ENCODE measurements at places on chromosomes 6 and 20.

DNA sequence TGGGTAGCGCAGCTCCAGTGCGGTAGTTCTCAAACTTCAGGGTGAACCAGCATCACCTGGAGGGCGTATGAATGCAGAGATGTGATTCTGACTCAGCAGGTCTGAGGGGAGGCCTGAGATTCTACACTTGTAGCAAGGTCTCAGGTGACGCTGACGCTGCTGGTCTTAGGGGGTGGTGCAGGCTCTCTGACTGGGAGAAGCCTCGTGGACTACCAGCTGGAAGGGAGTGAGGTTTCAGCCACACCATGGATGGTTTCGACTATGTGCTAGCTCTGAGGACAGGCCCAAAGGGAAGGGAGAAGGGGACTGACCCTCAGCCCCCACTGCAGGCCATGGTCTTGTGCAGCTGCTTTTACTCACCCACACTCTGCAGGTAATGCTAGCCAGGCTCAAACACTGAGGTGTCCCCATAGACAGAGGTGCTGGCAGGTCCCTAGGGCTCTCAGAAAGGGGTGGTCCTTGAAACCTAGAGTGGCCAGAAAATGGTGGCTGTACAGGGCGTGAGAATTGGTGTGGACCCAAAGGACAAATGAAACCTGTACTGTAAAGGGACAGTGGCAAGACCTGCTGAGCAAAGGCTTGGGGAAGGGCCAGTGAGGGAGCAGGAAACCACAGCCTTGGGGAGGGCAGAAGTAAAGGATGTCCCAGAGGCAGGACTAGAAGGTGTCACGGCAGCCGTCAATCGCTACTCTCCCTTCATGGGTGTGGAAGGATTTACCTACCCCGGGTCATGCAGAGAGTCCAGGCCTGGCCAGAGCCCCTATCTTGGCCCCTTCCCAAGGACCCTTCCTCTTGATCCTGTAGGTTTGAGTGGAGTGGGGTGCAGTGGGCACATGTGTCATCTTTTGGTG is 52.7 kb downstream of the EBF4 start:
- no peak for DNase-seq

- no peak for DNase-seq
Measured at GRCh38 chr6:33169291-33170175, 22.7 kb downstream of the COL11A2 start.

GRCh38 chr6:136568129-136568528 is 17.9 kb upstream of the MAP7 start:
- no peak for DNase-seq

DNA sequence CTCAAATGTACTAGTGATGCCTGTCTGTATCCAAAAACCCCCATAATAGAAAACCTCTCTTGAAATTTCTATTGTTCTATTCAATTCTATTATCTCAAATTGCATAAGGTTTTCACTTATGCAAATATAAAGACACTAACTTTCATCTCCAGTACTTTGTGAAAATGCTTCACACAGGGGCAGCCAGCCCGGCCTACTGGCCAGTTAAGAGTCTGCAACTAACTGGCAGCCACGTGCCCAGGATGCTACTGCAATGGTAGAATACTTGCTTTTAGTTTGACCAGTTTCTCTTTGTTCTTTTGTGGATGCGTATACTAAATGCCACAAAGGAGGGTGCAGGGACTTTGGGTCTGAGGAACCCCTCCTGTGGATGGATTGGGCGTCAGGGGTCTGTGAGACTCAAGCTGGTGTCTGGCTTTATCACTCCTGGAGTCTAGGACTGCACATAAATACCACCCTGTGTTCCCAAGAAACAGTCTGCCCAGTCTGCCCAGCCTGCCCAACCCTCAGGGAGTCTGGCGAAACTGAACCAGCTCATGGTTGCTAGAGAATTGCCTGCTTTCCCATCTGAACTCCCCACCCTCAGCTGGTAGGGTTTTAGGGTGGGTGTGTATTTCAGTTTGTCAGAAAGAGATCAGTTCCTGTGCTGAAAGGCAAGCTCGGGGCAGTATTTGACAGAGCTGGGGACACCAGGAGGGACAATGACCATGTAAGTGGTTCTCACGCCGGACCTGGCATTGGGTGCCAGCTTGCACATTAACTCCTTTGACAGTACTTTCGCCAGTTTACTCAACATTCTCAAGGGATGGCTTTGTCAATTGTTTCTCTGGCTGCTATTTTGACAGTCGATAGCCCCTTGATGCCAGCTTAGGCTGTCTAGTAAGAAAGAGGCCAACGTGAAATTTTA is 558.2 kb upstream of the JAG1 start:
- no peak for DNase-seq

DNA sequence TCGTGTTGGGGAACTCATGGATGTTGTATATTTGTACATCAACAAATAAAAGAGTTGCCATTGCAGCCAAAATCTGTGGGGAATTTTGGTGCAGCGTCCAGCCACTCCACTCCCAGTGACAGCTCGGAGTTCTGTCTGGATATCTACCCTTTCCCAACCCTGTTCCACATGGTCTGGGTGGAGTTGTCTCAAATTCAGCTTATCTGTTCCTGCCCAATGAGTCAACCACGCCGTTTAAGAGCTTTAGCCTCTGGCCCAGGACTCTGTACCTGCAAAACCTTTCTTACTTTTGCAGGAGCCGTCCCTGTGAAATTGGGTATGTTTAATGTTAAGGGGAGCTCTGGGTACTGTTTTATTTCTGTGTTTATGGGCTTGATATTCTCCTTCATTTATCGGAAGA is 33.9 kb upstream of the OVOL2 start:
- no peak for DNase-seq

- no peak for DNase-seq
Measured at GRCh38 chr6:142304241-142304640, 2.4 kb downstream of the ADGRG6 start.

GRCh38 chr20:57493091-57493615 is 31.8 kb downstream of the CTCFL start:
- no peak for DNase-seq

GRCh38 chr6:62298745-62299392 is 12.8 kb upstream of the KHDRBS2 start:
- DNase-seq = no peak

GRCh38 chr6:32589596-32590449 is at the start of gene HLA-DRB1:
Gene HLA-DRB1, minus strand, starts transcription at chr6:32589848. Its CDS starts 106 bp downstream, at chr6:32589742.
- DNase-seq = peak; percentile 46

GRCh38 chr6:45587229-45588060 is 209.7 kb upstream of the SUPT3H start:
- no peak for DNase-seq

GRCh38 chr6:23089981-23090380 is 520.6 kb downstream of the HDGFL1 start:
- DNase-seq = no peak

GRCh38 chr20:22866812-22867341 is 168.2 kb upstream of the SSTR4 start:
- DNase-seq = no peak

DNA sequence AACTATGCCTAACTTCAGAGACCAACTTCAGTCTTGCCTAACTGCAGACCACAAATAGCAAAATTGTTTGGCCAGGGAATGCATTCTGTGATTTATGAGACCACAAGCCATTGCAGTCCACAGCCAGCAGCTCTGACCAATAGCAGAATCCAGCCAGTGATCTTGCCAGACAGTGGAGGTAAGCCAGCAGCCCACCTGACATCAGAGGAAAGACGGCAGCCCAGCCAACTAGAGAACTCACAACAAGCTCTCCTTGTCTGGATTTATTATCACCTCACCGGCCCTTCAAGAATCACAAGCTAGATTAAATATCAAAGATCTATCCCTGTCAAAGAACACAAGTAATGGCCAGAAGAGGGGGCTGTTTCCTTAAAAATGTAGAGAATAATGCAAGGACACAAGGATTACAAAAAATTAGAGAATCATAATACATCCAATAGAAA is 66.5 kb upstream of the SLC35F1 start:
- no peak for DNase-seq

- DNase-seq = peak; percentile 17
Measured at GRCh38 chr6:130019326-130020072, 1.1 kb downstream of the L3MBTL3 start.

DNA sequence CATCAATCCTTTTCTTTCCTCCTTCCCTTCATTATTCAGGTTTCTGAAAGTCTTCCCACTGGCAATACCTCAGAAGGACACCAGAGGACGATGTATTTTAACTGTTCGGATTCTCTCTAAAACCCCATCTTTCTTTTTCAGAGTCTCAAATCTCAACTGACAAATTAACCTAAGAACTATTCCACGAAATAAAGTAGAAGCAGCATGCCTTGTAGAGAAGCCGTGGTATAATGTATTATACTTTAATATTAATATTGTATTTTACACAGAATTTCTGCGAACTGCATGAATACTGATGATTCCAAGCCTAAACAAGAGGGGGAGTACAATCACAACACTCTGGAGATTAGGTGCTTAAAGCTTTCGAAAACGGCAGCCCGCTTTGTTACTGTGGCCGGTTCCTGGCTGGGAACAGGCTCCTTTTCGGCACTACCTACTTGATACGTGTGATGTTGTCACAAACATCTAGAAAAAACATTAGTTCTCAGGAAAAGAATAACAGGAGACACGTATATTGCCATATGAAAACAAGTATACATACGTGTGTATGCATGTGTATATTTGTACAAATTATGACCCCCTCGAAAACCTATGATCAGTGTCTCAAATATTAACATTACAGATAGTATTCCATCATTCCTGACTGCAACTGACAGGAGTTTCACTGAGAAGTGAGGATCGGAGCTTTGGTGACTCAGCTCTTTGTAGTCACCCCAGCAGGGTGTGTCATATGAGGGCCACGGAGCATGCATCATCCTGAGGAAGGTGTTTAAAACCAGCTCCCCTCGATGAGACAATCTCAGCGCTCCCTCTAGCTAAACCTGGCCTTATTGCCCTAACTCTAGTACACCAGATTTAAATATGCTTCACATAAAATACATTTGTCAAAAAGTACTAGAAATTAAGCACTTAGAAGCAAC is 319.7 kb upstream of the TCF21 start:
- no peak for DNase-seq

GRCh38 chr20:46551522-46552381 is 1.3 kb upstream of the OCSTAMP start:
- DNase-seq = no peak

DNA sequence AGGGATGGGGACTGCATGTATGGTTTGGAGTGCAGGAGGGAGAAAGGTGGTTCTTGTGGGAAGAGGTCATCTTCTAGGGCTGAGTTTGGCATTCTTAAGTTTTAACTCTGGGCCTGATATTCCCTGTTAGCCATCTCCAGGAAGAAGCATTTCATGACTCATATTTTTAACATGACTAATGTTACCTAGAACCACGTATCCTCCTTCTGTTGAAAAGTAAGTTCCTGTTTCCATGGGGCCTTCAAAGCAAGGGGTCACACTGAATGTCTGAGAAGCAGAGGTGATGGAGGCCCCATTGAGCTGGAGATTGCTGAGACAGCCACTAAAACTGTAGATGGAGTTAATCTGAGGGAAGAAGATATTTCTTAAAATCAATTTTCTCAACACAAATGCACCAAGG is 30.2 kb downstream of the FAM229B start:
- no peak for DNase-seq

- DNase-seq = no peak
Measured at GRCh38 chr6:107542192-107542668, 52.3 kb downstream of the SOBP start.

DNA sequence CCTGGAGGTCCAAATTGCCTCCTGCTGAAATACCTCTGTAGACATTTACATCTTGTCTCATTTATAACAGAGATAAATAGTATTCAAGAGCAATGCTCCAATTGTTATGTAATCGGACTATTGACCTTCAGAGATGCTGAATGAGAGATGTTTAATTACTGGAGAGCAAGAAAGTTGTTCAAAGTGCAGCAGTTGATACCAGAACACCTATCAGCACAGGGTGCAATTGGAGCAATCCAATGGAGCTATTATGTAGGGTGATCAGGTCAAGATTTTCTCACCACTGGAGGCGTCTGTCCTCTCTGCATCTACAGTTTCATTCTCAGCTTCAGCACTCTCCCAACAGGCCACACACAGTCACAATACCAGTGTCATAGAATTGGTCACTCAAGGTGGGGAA is 19.5 kb upstream of the TMX4 start:
- no peak for DNase-seq

- DNase-seq = no peak
Measured at GRCh38 chr6:101429845-101430244, 36.3 kb downstream of the GRIK2 start.

DNA sequence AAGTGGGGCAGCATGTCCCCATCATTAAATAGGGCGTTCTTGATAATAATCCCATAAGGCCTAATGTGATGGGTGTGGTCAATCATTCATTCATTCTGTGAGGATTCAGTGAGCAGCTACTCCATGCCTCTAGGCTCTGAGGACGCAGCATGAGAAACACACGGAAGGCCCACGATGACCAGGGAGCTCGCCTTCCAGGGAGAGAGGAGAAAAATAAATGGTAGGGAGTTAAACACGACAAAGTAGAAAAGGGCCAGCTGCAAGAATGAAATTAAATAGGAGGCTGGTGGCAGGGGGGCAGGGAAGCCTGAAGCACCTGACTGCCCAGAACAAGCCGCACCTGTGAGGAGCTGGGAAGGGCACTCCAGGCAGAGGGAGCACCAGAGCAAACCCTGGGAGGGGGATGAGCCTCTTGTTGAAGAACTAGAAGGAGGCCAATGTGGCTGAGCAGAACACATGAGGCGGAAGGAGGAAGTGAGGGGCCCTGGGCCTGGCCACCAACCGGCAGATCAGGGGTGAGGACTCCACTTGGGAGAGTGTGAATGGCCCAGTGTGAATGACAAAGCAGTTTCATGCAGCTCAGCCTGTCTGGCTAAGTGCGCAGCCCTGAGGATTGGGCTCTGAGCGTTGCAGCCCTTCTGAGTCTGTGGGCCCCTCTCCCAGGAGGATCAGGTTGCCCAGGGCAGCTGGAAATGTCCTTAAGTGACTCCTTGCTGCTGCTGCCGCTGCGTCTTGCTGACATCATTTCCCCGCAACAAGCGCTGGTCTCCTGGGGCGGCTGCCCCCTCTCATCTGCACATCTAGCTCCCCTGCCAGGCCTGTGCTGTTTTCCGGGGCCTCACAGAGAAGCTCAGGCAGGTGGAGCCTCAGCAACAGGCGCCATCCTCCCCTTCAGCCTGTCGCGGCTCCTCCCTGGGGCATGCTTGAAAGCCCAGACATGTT is 99.9 kb downstream of the CDH26 start:
- no peak for DNase-seq

- no peak for DNase-seq
Measured at GRCh38 chr20:62063315-62063980, 2.2 kb downstream of the TAF4 start.

GRCh38 chr6:16097382-16098171 is 31.3 kb upstream of the MYLIP start:
- DNase-seq = no peak

- no peak for DNase-seq
Measured at GRCh38 chr6:30763618-30764489, 19.5 kb upstream of the IER3 start.

- no peak for DNase-seq
Measured at GRCh38 chr6:20092071-20092566, 120.2 kb downstream of the MBOAT1 start.

DNA sequence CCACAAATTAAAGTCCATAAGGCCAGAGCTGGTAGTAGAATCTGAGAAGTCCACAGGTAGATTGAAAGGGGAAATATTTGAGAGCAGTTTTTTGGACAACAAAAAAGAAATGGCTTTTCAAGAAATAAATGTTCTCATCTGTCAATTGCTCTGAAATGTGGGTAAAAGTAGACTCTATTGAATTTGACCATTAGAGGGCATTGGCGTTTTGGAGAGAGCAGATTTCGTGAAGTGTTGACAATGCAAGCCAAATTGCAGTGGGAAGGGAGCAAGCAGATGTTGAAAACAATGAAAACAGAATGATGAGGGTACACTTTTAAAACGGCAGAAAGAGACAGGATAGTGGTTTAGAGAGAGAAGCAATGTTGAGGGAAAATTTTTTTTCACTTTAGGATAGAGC is 149.1 kb upstream of the FAM83B start:
- DNase-seq = no peak

- DNase-seq = peak; percentile 71
Measured at GRCh38 chr6:143337201-143337949, 113.1 kb downstream of the ADAT2 start.
